ENCODE measurements at places on chromosomes 7 and 10.

DNA sequence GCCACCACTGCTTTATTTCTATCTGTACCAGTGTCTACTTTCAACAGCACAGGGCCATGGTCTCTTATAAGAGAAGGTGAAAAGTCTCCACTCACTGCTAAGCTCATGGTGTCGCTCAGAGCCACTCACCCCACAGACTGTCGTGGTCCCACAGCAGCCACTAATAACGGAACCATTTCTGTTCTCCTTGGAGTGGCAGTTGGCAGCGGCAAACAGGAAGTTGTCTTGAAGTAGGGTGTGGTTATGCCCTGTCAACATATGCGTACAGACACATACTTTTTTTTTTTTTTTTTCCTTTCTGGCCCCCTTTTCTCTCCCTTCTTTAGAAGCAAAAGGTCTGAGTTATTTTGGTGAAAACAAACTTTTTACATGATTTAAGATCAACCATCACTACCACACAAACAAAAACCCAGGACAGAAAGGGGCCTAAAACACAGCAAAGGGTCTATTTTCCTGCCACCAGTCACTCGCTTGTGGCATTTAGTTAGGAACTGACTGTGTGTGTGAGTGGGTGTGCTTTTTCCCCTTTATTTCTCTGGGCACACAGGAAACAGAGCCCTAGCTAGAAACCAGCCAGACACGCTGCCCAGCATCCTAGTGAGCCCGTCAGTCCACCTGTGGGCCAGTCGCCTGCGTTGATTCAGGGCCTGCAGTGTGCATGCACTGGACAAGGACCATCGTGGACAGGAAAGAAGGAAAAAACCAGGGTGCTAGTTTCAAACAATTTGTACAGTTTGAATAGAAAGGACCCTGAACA is 96.7 kb upstream of the EFCAB10 start:
- peak; percentile 59 for DNase-seq

DNA sequence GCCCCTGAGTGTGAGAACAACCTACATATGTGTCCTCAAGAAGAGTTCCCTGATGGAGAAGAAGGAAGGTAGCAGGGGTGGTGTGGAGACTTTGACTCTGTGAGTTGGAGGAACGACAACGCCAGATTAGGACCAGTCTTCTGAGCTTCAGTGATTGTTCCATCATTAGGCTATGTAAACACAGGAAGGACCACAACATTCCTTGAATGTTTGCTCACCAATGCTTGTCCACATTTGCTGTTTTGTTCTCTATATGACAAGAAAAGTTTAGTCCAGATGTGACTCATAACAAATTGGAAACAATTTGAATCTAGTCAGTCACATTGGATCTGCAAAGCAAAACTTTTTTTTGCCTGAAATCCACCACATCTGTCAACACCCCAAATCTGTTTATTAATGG is 62.7 kb downstream of the ENTPD1 start:
- no peak for DNase-seq

GRCh38 chr7:96596120-96596826 is 113.4 kb downstream of the SEM1 start:
- DNase-seq, result no peak

DNA sequence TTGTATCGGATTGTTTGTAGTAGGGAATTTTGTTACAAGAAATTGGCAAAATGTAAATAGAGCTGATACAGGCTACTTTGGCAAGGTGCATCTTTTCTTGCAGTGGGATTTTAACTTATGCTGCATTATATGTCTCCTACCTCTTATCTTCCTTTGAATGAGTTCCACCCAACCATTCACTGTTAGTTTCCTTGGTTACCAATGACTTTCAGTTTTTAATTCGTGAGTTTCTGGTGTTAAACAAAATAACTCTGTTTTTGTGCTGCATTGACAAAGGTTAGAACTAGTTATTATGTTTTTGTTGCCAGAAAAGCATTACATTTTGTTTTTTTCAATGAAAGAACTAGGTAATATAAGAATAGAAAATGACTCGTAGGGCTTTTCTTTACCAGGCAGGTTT is 327.2 kb downstream of the LHFPL3 start:
- DNase-seq, result no peak

- no peak for DNase-seq
Measured at GRCh38 chr10:11993834-11994468, 48.7 kb downstream of the UPF2 start.

DNA sequence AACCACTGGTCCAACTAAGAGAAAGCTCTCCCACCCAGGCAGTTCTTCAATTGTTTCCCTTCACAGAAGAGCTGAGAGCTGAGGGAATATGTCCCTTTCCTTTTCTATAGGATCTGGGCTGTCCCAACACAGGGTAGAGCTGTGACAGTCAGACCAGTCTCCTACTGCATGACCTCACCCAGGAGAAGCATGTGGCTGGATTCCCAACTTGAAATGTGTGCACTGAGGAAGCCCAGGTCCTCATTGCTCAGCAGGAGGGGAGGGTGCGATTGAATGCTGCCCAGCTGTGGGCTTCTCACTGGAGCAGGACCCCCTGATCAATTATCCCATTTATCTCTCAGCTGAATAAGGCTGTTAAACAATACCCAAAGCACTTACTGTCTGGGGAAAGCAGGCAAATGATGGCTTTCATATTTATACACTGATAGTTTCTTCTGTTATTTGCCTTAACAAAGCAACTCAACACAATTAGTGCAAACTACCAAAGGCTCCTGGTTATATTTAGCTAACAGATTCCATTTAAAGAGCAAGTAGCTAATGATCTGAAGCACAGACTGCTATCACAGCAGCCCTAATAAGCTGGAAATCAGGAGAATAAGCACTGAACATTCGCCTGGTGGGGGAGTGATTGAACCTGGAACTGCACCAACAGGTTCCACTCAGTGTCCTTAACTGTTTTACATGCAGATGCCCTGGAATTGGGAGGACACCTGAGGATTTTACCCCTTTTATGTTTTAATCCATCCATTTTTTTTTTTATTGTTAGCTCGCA is 508.8 kb downstream of the CCSER2 start:
- no peak for DNase-seq

DNA sequence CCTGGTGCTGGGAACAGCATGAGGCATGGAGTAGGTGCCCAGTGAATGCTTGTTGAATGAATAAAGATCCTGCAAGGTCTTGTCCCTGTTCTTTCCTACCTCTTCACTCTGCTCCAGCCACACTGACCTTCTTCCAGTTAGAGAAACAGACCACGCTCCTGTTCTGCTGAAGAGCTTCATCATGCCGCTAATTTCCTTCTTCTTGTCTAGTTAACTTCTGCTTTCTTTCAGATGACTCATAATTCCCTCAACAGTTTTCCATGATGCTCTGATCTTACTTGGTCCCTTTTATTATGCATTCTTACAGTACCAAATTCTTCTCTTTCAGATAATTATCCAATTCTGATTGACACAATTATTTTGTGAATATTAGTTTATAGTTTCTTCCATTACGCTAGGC is 59.5 kb upstream of the C1QL3 start:
- DNase-seq, result no peak

- no peak for DNase-seq
Measured at GRCh38 chr7:56062382-56062781, 1.7 kb upstream of the SUMF2 start.

DNA sequence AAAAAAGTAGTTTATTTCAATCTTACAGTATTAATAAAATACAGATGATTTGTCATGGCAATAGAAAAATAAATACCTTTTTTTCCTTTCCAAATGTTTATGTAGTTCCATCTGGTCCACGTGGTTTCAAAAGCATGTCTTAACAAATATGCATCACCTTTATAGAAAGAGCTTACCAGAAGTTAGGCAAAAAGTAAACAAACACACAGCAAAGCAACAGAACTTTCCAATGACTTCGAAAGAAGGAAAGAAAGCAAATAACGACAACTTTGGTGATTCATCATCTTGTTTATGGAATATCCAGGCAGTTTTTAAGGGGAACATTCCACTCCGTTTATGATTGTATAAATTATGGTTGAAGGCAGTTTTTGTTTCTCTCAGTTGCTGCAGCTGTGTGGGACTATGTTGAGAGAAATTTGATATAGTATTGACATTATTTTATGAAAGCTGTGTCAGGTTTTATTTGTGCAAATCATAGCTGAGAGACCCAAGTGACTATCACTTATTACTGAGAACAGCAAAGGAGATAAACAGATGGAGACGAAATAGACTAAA is 203.1 kb downstream of the CDC14C start:
- DNase-seq, result no peak

- no peak for DNase-seq
Measured at GRCh38 chr10:19925064-19925463, 108.8 kb downstream of the PLXDC2 start.

DNA sequence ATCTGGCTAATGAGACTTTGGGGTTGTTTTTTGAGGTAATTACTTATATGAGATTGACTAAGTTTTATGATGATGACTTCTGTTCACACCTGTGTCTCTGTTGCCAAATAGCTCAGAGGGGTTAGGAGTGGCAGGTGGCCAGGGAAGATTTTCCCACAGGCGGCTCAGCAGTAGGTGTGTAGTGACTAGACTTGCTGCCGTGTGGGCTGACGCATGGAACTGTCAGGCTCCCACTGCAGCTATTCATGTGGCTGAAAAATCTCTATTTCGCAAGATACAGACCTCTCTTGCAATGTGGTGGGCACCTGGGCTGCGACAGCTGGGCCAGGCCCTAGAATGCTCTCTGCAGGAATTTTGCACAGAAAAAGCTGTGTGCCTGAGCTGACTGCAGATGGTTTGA is 1.4 kb downstream of the CPA4 start:
- DNase-seq, result no peak

GRCh38 chr10:126349676-126350075 is 38.6 kb downstream of the ADAM12 start:
- DNase-seq, result no peak

DNA sequence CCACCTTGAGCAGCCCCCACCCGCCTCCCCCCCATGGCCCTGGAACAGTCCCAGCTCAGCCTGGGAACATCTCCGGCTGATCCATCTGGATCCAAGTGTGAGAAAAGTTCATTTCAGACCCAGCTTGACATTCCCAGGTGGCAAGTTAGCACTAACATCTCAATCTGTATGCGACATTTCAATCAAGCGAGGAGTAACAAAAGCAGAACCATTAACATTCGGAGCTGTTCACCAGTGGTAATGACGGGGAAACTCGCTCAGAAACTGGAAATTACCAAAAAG is 65.4 kb downstream of the PAX2 start:
- no peak for DNase-seq

GRCh38 chr10:44978570-44979280 is at the start of gene DEPP1:
TSS of gene DEPP1 (minus strand) at chr10:44978809. CDS start at chr10:44978030, 779 bp downstream.
- peak; percentile 92 for DNase-seq
